Pulmonary artery endothelial cell (primary cell): ENCODE measurements at places on chromosomes 7 and 10.

DNA sequence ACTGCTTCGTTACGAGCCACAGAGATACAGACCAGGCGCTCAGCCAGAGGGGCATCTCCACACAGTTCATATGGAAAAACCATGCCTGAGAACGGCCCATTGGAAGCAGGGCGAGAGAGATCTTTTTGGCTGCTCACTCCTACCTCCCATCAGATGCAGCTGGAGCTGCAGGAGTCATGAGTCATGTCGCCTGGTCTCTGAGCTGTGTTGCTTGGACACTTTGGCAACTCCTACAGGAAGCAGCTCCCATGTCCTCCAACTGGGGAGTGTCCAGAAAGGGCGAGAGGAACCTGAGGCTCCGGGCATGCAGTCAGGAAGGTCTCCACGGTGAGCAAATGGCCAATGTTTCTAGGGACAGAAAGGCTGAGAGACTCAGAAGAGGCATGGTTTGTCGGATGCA is 24.9 kb downstream of the INSIG1 start:
- DNase-seq = no peak

DNA sequence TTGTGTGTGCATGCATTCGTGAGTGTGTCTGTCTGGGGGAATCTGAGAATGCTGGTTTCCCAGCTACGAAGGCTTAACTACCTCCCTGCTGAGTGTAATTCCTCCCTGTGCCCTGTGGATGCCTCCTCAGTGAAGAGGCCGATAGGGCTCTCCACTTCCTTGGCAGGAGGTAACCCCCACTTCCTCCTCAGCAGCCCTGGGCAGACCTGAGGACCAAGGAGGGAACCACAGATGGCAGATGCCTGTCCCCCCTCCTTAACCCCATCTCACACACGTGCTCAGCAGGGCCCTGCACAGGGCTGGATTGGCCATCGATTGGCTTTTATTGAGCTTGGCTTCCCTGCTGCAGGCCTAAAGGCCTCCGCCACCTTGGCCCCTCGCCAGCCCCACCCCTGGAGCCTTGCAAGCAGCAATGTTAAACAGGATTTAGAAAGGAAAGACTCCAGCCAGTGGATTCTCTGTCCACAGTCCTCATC is 45.6 kb upstream of the LRRC4 start:
- no peak for DNase-seq

DNA sequence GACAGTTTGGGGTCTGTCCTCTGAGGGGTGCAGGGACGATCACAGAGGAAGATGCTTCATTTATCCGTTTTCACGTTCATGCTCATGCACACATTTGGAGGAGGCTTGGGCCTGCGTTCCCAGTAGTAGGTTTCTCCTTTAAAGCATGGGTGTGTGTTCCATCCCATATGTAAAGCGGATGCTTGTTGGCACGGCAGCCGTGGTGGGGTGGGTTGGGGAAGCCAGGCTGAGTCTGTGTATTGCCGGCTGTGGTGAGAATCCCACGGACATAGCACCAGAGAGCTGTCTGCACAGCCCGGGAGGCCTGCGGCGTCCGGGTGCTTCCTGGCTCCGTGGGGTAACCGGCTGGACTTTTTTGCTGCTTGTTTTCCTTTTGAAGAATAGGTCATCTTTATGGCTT is 440 bp downstream of the JAKMIP3 start:
- no peak for DNase-seq

DNA sequence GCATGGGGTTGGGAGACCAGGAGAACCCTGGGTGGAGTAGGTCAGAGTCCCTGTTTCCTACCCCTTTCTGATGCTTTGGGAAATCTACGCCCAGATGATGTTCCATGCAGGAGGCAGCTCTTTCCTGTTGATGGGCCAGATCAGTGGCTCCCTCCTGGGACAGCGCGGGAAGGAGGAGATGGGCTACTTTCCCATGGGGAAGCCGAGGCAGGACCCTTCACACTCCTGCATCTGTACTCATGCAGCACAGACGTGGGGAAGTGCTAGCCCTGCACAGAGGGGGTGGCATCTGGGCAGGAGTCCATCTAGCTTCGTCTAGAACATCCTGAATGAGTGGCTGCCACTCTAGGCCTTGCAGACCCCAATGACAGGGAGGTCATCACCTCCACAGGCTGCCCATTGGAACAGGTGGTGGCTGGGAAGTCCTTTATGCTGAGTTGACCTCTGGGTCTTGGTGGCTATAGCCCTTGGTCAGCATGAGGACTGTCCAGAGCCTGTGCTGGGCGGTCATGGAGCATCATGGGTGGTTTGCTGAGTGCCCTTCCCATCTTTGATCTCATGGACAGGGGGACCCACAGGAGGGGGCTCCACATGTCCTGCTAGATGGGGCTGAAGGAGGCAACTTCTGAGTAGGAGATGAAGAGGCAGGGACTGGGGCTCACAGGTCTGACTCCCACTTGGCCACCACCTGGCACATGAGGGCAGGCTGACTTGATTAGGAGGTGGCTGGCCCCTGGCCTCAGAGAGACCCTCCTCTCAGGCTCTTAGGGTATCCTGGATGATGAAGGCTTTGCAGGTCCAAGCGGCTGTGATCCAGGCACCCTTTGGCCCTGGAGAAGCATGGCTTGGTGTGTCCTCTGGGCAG is 24.6 kb downstream of the RAMP3 start:
- no peak for DNase-seq

DNA sequence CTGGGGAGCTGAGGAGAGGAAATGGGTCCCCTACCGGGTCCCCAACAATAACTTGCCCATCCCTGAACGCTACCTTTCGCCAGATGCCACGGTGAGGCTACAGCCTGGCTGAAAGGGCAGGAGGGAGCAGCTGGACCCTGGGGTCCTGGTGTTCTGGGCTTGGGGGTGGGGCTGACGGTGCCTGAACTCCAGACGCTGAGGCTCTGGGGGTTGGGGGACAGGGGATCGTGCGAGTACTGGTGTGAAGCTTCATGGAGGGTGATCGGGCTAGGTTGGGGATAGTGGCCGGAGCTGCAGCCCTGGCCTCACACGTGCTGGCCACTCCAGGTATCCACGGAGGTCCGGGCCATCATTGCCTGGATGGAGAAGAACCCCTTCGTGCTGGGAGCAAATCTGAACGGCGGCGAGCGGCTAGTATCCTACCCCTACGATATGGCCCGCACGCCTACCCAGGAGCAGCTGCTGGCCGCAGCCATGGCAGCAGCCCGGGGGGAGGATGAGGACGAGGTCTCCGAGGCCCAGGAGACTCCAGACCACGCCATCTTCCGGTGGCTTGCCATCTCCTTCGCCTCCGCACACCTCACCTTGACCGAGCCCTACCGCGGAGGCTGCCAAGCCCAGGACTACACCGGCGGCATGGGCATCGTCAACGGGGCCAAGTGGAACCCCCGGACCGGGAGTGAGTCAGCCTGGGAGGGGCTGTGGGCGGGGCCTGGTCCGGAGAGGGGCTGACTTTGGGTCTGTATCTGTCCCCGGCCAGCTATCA is 8.3 kb downstream of the AEBP1 start:
- DNase-seq = no peak

- no peak for DNase-seq
Observed at GRCh38 chr7:96887426-96887825, 117.9 kb upstream of the DLX6 start.

DNA sequence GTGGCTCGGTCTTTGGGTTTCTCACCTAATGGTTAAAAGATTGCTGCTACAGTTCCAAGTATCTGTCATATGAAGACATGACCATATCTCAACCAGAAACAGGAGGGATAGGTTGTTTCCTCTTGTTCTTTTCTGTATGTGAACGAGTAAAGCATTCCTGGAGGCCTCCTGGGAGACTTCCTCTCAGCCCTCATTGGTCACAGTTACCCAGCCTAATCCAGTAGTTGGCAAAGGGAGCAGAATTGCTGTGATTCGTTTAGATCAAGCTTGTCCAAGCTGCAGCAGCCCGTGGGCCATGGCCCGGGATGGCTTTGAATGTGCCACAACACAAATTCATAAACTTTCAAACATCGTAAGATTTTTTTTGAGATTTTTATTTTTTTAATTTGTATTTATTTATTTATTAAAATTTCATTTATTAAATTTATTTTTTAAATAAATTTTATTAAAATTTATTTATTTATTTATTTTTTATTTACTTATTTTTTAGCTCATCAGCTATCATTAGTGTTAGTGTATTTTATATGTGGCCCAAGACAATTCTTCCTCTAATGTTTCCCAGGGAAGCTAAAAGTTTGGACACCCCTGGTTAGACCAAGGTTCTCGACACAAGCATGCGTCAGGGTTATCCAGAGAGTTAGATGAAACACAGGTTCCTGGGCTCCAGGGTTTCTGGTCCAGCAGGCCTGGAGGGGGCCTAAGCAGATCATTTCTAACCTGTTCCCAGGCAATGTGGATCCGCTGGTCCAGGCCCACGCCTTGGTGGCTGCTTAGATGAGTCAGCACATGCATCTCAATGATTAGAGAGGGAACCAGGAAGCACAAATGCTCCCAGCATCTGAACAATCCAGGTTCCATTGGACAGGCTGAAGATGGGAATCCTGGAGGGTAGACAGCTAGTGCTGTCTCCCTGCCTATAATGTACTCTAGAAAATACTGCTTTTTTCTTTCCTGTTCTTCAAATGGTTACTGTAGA is 25.6 kb downstream of the CDC123 start:
- no peak for DNase-seq

GRCh38 chr10:47264797-47265281 is 35.2 kb upstream of the GDF10 start:
- DNase-seq = peak; percentile 3

GRCh38 chr7:152979376-152979775 is 219.8 kb downstream of the ACTR3B start:
- no peak for DNase-seq

DNA sequence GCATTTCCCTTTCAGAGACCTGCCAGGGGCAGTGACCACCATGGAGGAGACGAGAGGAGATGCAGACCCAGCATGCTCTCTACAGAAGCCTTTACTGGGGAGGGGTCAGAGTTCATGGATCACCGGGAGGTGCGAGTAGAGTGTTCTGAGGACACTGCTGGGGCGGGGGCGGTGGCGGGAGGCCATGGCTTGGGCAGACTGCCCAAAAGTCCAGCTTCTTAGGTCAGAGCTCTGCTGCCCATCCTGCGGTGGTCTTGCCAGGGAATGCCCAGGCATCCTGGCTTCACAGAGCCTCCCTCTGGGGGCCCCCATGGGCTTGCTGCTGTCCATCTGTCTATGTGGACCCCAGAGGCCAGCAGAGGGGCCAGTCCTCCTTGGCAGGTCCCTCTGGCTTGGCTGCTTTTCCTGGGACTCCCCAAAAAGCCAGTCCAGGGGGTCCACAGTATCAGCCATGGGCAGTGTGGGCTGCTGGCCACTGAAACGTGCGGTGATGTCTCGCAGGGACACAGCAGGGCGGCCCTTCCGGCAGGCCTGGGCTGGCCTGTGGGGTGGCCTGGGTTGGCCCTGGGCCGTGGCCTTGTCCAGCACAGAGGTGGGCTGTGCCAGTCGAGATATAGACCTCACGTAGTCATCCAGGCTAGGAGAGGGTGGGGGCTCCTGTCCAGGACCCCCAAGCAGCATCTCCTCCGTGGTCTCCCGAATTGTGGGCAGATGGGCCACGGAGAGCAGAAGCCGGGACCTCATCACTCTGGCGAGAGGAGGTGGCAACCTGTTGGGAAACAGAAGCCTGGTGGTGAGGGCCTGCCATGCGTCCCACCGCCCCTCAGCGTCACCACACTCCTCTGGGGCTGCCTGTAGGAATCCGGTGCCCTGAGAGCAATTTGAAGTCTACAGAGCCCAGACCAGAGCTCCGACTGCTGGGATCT is 1.1 kb downstream of the DEPP1 start:
- DNase-seq = no peak

GRCh38 chr10:131673396-131673795 is 227.4 kb upstream of the PPP2R2D start:
- no peak for DNase-seq

- DNase-seq = no peak
Observed at GRCh38 chr10:78436706-78437406, 403.2 kb downstream of the RPS24 start.

- no peak for DNase-seq
Observed at GRCh38 chr10:33164060-33164709, 170.3 kb downstream of the NRP1 start.

- DNase-seq = no peak
Observed at GRCh38 chr10:123560301-123561140, 105.6 kb upstream of the GPR26 start.

DNA sequence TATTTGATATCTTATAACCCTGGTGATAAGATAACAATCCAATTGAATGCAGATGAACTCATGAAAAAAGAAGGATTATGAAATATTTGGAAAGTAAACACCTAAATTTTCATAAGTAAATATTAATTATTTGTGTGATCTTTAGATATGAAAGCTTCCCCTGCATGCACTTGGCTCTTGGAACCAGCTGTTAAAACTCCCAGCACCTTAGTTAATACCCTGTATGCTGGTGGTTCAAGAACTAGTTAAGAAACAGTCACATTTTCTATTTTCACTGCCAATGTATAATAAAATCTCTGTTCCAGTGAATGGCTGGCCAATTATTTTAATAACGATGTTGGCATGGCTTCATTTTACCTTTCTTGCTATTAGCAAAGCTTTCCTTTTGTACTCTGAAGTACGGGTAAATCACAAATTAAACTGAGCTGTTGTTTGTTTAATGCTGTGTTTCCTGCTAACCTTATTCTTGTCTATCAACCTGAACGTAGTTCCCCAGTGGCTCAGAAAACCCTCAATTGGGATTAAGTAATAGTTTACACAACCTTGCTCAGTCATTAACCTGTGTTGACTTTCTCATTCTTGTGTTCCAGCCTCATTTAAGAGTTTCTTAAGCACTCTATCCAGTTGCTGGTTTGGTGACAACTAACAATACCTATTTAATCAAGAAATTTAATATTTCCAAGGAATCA is 38.9 kb downstream of the MET start:
- DNase-seq = no peak

GRCh38 chr10:60950300-60950699 is 6.3 kb upstream of the RHOBTB1 start:
- no peak for DNase-seq

GRCh38 chr7:70415179-70415972 is 716.6 kb upstream of the GALNT17 start:
- DNase-seq = no peak

DNA sequence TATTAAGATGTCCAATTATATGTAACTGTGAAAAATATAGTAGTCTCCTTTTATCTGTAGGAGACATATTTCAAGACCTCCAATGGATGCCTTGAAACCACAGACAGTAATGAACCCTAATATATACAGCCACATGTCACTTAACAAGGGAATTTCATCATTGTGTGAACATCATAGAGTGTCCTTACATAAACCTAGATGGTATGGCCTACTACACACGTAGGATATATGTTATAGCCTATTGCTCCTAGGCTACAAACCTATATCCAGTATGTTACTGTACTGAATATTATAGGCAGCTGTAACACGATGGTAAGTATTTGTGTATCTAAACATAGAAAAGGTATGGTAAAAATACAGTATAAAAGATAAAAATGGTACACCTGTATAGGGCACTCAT is 32.4 kb downstream of the MTPN start:
- no peak for DNase-seq
